A549 treated with CpdA at 1 μM for 4 hours (cell line): ENCODE measurements at places on chromosomes 5 and 9. TPM values are rescaled to one million over a fixed set of nuclear protein-coding genes. Genes with fewer than 3 reads are reported as not detected.

The ABCA1 gene
- total RNA-seq, result 5.0 to 6.8 TPM (median 5.5 TPM) in 5 replicates

The ABITRAM gene
- 19.8 to 25.2 TPM (median 20.9 TPM) in 5 replicates for total RNA-seq

The GFI1B gene
- 0.07 TPM in 1 of 5 replicates, not detected in the others for total RNA-seq

The RNF183 gene
- total RNA-seq, result not detected in 5 replicates

The CCL21 gene
- total RNA-seq, result not detected in 5 replicates
